ENCODE measurements at places on chromosomes 4 and X.

- no peaks in the 10 kb centered on the region for H3K4me1 ChIP-seq
- no peak for DNase-seq
- no peak overlapping the region for H3K27ac ChIP-seq
Observed at GRCh38 chr4:65399084-65399483, 271.2 kb downstream of the EPHA5 start.

DNA sequence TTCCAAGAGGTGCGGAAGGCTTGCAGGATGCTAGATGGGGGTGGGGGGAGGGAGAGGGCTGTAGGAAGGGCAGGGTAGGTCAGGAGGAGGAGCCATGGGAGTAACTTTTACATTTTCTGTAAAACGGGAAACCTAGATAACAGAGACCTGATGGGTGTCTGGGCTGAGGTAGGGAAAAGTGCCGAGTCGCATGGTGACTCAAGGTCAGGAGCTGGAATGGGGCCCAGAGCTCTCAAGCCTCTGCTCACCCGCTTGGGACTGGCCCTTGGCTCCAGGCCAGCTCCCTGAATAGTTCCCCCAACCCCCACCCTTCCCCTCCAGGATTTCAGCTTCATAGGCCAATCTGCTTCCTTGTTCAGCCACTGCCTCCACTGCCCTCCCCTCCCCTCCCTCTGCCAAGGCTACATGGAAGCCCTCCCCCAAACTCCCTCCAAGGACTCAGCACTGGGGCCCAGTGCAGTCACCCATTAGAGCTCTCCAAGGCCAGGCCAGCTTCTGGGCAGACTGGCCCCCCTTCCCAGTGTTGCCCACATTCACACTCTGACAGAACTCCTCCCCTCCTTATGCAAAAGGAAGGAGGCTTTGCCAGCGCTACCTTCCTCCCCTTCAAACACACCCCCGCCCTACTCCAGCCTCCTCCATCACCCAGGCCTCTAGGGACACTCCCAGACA lies 43.6 kb downstream of the TSC22D3 start:
- peaks cover 19% of the 10 kb centered on the region for H3K4me1 ChIP-seq
- no peaks in the 10 kb centered on the region for H3K27me3 ChIP-seq
- no peak overlapping the region for H3K4me3 ChIP-seq
- no peaks in the 10 kb centered on the region for H3K36me3 ChIP-seq

DNA sequence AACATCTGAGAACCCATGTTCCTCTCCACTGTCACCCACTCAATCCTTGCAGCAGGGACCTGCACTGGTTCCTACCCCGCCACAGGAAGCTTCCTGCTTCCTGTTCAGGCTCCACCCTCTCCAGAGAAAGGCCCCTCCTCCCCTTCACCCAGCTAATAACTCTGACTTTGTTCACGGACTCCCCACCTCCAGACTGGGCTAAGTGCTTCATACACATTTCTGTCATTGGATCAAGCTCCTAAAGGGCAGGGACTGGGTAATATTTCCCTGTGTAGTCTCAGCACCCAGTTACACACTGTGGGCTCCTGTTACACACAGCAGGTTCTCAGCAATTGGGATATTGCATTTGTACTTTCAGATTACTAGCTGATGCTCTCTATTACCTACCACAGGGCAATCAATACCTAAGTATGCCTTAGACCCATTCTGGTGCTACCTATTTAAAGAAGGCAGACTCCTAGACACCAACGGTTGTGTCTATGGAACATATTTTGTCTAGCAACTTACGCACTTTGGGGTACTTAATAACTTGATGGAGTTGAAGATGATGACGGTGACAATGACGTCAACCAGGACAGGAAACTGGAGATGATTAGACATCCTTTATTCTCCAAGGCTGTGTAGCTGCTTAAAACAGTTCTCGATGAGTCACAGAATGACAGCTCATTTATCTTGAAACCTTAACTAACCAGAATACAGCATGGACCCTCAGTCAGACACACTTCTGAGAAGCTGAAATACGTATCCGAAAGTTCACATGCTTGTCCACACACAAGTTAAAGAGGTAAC lies 58.1 kb downstream of the MAML3 start:
- peaks cover 6% of the 10 kb centered on the region for H3K36me3 ChIP-seq
- DNase-seq = peak; percentile 83
- peaks cover 2% of the 10 kb centered on the region for H3K27me3 ChIP-seq

DNA sequence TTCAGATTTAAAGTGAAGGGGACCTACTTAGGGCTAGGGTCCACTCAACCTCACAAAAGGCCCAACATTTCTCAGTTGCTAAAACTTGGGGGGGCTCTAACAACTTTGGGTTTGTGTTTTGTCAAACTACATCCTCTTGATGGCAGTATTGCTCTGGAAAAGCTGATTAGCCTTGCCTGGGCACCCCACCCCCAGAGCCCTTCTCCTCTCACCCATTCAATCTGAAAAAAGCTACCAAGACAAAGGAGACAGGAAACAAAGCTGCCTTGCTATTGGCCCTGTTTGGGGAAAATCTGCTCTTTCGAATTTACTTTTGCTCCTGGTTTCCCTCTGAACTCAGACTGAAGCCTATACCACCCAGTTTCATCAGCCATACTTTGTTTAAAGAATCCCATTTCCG lies 195.2 kb upstream of the STK26 start:
- H3K4me3 ChIP-seq = peak overlapping the region; percentile 83
- peaks cover 32% of the 10 kb centered on the region for H3K4me1 ChIP-seq
- H3K27ac ChIP-seq = peak overlapping the region; percentile 69
- no peaks in the 10 kb centered on the region for H3K36me3 ChIP-seq

- H3K27me3 ChIP-seq = peaks cover 6% of the 10 kb centered on the region
- no peak overlapping the region for H3K27ac ChIP-seq
- 0 out of 2 replicates have a peak, but pooled peaks cover 5% of the 10 kb centered on the region for H3K4me1 ChIP-seq
- no peak overlapping the region for H3K4me3 ChIP-seq
- peak; percentile 19 for DNase-seq
Observed at GRCh38 chrX:38347136-38347535, 5.3 kb upstream of the OTC start.

GRCh38 chrX:11908371-11908770 lies 150.3 kb downstream of the MSL3 start:
- H3K27ac ChIP-seq = no peak overlapping the region
- no peaks in the 10 kb centered on the region for H3K4me1 ChIP-seq
- peak; percentile 3 for DNase-seq
- H3K36me3 ChIP-seq = no peaks in the 10 kb centered on the region
